ENCODE measurements at places on chromosomes 3 and 15.

DNA sequence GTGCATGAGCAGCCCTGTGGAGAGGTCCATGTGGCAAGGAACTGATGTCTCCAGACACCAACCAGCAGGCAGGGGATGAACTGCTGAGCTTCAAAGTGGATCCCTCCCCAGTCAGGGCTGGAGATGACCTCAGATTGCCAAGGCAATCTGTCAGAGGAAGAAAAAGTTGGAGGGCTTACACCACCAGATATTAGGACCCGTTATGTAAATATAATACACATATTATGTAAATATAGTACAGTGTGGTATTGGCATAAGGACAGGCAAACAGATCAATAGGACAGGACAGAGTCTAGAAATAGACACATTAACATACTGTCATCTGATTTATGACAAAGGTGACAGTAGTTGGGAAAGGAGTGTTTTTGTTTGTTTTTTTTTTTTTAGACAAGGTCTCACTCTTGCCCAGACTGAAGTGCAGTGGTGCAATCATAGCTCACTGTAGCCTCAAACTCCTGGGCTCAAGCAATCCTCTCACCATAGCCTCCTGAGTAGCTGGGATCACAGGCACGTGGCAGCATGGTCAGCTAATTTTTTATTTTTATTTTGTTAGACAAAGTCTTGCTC, 18.0 kb upstream of the RAB7A start:
- no peak for DNase-seq

GRCh38 chr3:12286927-12287726, 1.7 kb upstream of the PPARG start:
- DNase-seq: no peak

GRCh38 chr3:48966876-48967361, 23.1 kb upstream of the P4HTM start:
- DNase-seq: no peak

GRCh38 chr3:144375088-144375487, 403.5 kb downstream of the DIPK2A start:
- DNase-seq: no peak

DNA sequence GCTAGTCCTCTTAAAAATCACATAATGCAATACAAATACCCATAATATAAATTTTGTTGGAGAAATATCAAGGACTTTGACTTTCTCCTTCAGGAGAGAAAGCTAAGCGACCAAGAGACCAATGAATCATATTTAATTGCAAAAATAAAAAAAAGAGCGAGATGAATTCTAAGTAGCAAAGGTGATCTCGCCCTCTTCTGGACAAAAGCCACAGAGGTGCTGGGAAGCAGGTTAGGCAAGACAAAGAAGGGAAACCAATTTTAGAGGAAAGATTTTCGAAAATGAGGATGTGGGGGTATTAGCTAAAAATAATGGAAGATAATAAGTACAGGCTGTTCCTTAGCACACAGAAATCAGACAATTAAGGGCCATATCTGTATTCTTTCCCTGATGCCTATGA, 111.4 kb upstream of the PLAAT1 start:
- DNase-seq: no peak

DNA sequence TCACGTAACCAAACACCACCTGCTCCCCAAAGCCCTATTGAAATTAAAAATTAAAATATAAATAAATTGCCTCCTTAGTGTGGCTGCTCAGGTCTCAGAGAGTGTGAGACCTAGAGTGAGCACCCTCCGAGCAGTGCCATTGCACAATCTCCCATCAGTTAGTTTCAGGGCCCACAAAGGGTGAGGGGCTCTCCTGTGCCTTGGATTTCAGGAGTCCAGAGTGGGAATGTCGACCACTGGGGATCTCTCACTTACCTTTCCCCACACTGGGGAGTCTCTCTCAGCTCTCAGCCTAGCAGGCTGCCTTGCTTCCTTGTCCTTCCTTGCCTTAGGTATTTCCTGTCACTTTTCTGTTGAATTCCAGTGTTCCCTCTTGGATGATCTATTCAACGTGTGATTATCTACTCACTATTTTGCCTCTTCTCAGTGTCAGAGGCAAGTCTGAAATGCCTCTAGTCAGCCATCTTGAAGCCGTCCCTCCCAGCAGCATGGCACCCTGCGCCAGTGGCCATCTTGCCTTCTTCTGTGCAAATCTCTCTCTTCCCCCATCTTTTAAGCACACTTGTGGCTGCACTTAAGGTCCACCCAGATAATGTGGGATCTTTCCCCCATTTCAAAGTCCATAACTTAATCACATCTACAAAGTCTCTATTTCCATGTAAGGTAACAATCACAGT, 119.3 kb downstream of the LRRK1 start:
- DNase-seq: no peak

DNA sequence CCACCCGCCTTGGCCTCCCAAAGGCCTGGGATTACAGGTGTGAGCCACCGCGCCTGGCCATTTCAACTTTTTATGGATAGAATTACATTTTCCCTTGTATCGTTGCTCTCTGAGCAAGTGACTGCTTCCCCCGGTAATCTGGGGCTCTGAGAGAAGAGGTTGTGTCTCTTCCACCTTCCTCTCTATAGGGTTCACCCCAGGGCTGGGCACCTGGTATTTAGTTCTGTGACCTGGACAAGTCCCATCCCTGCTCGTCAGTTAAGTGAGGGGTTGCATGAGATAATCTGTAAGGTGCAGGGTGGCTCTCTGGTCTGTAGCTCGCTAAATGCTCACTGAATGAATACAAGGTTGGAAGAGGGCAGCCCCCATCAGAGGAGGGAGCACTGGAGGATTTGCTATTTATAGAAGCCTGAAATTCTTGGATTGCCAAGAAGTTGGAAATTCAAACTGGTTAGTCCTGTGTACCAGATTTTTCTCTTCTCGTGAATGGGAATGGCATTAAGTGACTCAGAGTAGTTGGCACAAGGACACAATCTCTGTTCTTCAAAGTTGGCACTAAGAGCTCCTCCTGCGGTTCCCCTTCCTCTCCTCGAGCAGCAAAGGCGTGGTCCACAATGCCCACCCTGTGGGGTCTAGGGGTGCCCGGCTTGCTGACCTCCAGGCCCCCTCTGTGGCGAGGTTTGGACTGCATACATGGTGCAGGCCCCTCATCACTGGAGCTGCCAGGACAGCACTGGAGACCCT, 68.1 kb upstream of the DLG1 start:
- DNase-seq: peak; percentile 20

GRCh38 chr15:71526060-71526820, 284.1 kb upstream of the NR2E3 start:
- DNase-seq: no peak

GRCh38 chr3:66320390-66320789, 99.6 kb downstream of the SLC25A26 start:
- no peak for DNase-seq

- no peak for DNase-seq
Measured at GRCh38 chr3:167184511-167184910, 195.6 kb downstream of the ZBBX start.

- DNase-seq: no peak
Measured at GRCh38 chr3:143203848-143204247, 84.3 kb downstream of the CHST2 start.

DNA sequence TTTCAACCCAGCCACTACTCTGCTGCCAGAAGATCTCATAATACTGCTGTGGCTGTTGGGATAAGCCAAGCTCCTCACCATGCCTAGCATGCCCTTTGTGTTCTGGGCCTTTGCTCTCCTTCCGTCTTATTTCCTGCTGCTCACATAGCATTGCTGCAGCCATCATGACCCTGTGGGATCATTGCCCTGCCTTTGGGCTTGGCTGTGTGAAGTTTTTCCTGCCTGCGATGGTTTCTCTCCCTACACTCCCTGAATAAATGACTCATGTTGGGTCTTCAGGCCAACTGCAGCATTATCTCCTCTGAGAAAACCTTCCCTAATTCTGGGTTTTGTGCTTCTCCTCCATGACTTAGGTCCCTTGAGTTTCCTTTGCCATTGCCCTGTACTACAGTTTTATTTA, 20.8 kb upstream of the TRA2B start:
- no peak for DNase-seq

- no peak for DNase-seq
Measured at GRCh38 chr15:30979457-30979856, 12.0 kb downstream of the MTMR10 start.

GRCh38 chr3:51382947-51383578, 2.0 kb upstream of the MANF start:
- DNase-seq: no peak

- peak; percentile 29 for DNase-seq
Measured at GRCh38 chr3:10344147-10344943, 23.4 kb upstream of the SEC13 start.

DNA sequence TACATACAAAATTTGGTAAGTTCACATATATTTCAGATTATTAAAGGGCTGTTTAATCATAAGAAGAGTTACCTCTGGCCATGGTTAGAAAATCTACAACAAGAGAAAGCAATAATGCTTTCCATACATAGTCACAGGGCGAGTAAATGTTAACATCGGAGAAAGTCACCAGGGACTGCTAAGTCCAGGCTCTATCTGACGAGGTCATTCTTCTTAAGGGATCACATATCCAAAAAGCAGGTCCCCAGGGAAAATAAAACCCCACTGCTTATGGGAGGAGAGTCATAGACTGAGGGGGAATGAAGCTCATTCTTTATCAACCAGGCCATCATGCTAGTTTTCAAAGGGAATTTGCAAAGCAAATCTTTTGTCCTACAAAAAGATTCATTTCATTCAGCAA, 3.1 kb downstream of the PCYT1A start:
- no peak for DNase-seq

DNA sequence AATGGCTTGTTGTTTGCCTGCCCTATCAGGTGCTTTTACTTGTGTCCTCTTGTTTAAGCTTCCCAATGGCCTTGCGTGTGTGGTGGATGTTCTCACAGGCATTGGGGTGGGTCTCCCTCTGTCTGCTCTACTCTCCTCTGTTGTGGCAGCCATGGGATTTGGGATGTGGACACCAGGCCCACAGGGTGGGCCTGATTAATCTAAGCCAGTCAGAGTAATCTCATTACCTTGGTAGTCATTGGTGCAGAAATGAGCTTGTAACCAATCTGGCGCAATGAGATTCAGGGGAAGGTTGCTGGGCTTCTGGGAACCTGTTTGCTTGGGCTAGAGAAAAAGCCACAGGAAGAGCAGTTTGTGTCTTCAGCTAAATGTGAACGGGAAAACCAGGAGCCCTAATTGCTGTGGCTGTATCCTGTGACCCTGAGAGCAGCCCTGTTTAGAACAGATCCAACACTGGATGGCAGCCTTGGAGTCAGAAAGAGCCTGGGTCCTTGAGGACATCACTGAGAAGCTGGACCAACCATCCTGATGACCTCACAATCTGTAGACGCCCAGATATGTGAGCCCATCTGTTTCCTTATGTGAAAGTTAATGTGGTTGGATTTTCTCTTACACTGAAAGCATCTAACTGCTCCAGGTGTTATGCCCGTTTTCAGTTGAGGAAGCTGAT, 157.3 kb upstream of the UBE2E1 start:
- DNase-seq: no peak

DNA sequence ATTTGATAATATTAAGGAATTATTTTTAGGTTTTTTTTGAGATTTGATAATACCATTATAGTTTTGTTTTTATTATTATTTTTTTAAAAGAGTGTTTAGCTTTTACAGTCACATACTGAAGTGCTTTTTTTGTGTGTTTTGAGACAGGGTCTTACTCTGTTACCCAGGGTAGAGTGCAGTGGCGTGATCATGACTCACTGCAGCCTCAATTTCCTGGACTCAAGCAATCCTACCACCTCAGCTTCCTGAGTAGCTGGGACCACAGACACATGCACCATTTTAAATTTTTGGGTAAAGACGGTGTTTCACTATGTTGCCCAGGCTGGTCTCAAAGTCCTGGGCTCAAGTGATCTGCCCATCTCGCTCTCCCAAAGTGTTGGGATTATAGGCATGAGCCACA, 73.0 kb downstream of the SUMF1 start:
- no peak for DNase-seq

- DNase-seq: no peak
Measured at GRCh38 chr3:171278299-171278590, 182.0 kb downstream of the TNIK start.

- no peak for DNase-seq
Measured at GRCh38 chr15:85667491-85668424, 127.0 kb downstream of the KLHL25 start.

GRCh38 chr3:188197388-188197847, 43.5 kb downstream of the LPP start:
- no peak for DNase-seq

DNA sequence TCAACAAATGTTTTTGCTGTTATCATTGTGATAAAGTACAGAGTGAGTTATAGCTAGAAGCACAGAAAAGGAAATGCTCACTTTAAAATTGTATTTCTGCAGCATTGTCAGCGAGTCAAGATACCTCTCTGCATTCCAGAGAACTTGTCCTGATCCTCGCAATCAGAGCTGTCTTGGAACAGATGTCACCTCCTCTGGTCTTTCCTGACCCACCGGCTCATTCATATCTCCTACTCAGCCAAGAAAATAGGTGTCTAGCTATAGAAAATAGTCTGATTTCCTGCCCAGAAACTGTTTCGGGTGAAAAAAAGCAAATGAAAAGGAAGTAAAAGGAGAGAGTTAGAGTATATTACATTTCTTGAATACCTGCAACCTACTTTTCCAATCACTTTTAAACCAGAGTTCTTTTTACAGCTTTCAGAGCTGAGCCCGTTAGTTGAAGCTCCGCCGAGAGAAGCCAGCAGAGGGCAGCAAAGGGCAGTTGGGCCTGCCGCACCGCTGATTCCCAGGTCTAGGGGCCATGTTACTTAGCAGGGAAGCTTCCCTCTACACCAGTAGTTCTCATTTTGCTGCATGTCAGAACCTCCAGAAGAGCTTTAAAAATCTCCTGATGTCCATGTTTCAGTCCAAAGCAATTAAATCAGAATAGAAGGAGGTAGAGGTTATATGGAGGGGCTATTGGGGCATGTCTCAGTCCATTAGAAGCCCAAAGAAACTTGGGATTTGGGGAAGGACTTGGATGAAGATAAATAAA, 185.7 kb upstream of the THRB start:
- DNase-seq: peak; percentile 1

DNA sequence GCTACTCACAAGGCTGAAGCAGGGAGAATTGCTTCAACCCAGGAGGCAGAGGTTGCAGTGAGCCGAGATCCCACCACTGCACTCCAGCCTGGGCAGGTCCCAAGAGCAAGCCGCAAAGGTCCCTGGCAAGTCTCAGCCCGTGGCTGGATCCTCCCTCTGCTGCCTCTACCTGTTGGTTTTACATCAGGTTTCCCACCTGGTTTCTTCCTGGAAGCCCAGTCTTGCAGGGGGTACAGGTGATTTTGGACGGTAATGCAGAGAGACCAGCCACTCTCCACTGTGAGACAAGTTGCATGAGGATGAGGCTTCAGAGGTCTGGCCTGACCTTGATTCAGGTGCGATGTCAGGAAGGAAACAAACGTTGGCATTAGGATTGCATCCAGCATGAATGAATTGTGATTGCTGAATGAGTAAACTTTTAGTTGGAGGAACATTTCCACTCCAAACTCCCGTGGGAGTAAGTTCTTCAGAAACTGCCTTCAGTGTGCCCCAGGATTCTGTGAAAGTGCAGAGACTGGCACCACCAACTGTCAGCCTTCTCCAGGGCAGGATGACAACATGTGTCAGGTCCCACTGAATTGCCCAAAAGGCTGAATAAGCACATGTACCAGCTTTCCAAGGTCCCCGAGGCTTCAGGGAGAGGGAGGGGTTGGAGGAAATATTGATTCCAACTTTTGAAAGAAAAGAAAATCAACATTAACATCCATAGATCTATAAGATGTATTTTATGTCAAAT, 189.4 kb downstream of the TJP1 start:
- DNase-seq: no peak

- no peak for DNase-seq
Measured at GRCh38 chr3:131636266-131636775, 133.6 kb upstream of the MRPL3 start.

GRCh38 chr3:132773071-132773619, 50.9 kb upstream of the NPHP3 start:
- no peak for DNase-seq

GRCh38 chr3:122233101-122233952, 49.9 kb downstream of the CASR start:
- no peak for DNase-seq
